ENCODE measurements at places on chromosomes 13 and 19. TPM values are rescaled to one million over a fixed set of nuclear protein-coding genes. Genes with fewer than 3 reads are reported as not detected.

Gene FAM83E
- 1.1 TPM for polyA plus RNA-seq

GRCh38 chr13:94433055-94433961 lies 46.2 kb downstream of the DCT start:
- no peak for DNase-seq

DNA sequence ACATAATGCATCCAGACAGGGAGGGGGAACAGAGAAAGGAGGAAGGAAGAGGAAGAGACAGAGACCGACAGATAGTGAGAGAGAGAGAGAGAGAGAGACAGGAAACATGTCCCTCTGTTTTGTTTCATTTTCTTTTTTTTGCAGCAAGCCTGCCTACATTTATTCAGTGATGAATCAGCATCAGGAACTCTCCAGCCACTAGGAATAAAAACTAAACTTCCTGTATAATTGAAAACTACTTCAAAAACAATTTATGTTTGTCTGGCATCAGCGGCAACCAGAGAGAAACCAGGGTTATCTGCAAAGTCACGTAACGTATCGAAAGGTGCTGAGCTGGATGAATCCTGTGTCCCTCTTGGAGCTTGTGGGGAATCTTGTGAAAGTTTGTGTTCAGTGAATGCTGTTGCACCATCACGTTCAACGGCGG lies 148.6 kb upstream of the SOX21 start:
- no peak for DNase-seq

Gene FIZ1
- polyA plus RNA-seq: 11.1 TPM

Gene CLEC4M
- not detected for polyA plus RNA-seq

- DNase-seq: no peak
Measured at GRCh38 chr19:16002406-16003384, 53.9 kb downstream of the OR10H4 start.

Gene PNMA8A
- 16.3 TPM for polyA plus RNA-seq

Gene ANGPTL8
- 21.4 TPM for polyA plus RNA-seq

DNA sequence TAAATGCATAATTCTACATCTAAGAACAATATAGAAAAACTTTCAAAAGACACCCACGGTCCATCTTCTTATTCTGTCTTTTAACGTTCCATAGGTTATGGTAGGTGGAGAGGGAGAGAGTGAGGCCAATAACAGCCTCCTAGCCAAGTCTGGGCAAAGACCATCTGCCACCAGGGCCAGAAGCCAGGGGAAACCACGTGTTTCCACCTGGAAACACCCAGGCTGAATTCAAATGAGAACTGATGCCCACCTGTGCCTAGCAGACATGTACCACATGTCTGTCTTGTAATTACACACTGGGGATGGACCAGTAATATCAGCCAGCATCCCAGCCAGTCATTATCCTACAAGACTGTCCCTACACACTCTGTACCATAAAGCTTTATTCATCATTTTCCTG lies 1573.1 kb downstream of the EFNB2 start:
- no peak for DNase-seq

GRCh38 chr13:43374621-43375020 lies 351.2 kb downstream of the DNAJC15 start:
- DNase-seq: no peak

GRCh38 chr19:17254636-17255035 lies 8.9 kb upstream of the NR2F6 start:
- no peak for DNase-seq

GRCh38 chr13:105665284-105665683 lies 870.2 kb downstream of the EFNB2 start:
- DNase-seq: no peak

GRCh38 chr13:51152701-51153100 lies 41.6 kb upstream of the C13orf42 start:
- DNase-seq: no peak

- no peak for DNase-seq
Measured at GRCh38 chr13:65803530-65804392, 1426.4 kb downstream of the PCDH9 start.

DNA sequence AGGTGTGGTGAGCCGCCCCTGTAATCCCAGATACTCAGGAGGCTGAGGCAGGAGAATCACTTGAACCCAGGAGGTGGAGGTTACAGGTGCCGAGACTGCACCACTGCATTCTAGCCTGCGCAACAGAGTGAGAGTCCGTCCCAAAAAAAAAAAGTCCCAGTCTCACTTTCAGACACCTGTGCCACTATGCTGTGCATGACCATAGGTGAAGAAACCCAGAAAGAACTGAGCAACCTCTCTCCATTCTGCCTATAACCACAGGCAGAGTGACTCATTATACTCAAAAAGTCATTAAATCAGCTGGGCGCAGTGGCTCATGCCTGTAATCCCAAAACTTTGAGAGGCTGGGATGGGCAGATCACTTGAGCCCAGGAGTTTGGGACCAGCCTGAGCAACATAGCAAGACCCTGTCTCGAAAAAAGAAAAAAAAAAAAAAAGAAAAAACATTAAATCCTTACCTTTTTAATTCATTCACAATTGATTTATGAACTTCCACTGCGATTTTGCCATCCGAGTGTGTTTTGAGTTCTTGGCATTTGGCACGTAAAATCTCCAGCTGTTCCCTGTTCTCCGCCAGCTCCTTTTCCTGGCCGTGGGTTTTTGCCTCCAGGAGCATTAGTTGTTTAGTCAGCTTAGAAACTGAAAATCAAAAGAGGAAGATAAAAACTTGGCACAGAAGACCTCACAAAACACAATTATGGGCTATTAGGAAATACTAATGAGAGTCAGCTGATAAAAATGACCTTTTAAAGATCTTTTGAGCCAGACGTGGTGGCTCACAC lies 45.5 kb upstream of the SLC7A9 start:
- no peak for DNase-seq

Gene ALKBH7
- 77.4 TPM for polyA plus RNA-seq

Gene SIPA1L3
- polyA plus RNA-seq: 6.2 TPM

Gene KCNRG
- polyA plus RNA-seq: 0.68 TPM

Gene SBSN
- 0.15 TPM for polyA plus RNA-seq

Gene PTPRH
- 1.6 TPM for polyA plus RNA-seq

GRCh38 chr13:35992964-35993363 lies 138.2 kb downstream of the DCLK1 start:
- no peak for DNase-seq

GRCh38 chr19:45558399-45558878 lies 26.2 kb downstream of the OPA3 start:
- DNase-seq: no peak

DNA sequence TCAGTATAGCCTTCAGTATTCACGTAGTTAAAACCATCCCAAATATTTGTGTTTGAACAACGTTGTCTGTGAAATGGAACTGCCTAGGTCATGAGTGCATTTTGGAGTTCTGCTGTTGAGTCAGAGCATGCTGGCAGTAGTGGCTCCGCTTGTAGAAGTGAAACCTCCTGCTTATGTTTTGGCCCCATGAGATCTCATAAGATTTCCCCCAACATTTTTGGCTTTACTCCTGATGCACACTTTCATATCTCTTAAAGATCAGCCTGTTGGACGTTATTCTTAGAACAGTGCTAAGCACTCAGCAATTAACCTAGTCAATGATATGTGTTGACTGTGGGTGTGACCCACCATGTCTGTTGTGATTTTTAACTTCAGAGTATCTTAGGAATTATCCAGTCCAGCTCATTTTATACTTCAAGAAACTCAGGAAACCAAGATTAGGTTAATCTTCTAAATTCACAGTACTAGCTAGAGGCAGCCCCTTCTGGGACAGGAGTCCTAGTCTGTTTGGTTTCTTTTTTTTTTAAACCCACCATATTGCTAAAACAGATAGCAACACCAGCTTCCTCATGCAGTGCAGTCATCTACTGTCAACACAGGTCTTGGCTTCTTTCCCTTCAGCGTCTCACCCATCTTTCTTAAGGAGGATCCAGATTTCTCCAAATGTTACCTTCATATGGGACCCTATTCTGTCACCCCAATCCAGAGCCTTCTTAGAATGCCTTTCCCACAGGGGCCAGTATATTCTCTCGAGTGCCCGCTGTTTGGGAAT lies 26.2 kb downstream of the RAP2A start:
- DNase-seq: no peak

DNA sequence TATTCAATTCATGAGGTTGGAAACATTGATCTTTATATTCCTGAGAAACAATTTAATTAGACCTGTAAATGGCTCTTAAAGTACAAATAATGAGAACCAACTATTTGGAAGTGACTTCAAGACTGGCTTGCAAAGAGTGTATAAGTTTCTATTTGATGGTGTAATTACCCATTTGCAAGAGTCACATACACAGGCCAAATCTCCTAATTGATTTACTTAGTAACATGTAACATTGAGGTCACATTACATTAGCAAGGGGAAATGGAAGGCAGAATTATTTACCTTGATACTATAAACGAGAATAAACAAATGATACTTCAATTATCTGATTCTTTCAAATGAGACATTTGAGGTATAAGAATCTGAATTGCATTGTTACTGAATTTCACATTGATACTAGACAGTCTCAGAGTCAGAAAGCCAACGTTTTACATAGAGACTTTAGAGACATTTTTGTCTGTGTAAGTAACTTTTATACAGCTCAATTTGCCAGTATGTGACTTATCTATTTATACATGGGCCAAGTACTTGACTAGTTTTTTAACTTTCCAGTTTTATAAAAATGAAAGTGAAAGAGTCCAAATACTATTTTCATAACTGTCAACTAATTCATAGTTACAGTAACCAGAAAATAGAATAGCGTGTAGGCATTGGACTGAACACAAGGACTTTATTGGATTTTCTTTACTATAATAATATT lies 95.6 kb upstream of the RFC3 start:
- DNase-seq: no peak

Gene ICAM5
- polyA plus RNA-seq: 1.8 TPM

Gene CATSPERD
- polyA plus RNA-seq: not detected

Gene CYP4F11
- polyA plus RNA-seq: 0.67 TPM

DNA sequence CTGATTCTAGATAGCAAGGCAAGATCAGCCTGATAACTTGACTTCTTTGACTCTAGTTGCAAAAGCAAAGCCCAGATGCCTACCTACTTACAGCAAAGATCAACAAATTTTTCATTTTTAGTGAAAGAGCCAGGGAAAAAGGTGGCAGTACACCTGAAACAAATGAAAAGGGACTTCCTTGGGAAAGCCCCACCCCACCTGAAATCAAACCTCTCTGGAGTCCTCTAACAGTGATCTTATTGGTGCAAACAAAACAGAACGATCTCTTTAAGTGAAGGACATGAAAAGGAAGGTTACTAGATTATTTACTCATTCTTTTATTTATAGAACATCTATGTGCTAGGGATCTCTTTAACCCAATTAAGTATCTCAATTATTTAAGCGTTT lies 507 bp upstream of the LCP1 start:
- no peak for DNase-seq

DNA sequence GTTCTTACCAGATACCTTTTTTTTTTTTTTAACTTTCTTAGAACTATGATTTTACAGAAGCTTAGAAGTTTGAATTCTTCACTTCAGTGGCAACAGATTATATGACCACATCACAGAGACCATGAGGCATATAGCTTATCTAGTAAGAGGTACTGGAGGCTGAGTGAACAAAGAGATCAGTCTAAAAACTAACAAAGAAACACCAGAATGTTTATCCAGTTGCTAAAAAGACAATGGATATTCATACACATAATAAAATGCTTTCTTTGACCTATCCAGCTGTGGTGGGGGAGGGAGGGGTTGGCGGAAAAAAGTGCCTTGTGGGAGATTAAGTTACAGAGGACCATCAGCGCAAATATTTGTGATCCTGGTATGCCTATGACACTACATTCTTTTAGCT lies 34.7 kb upstream of the SLITRK6 start:
- no peak for DNase-seq

GRCh38 chr13:111076155-111077013 lies 38.7 kb upstream of the ARHGEF7 start:
- no peak for DNase-seq

- no peak for DNase-seq
Measured at GRCh38 chr13:32446773-32447465, 19.0 kb upstream of the N4BP2L1 start.

- no peak for DNase-seq
Measured at GRCh38 chr19:22620401-22620800, 13.7 kb upstream of the ZNF492 start.

Gene KIR3DL2
- polyA plus RNA-seq: 0.18 TPM

DNA sequence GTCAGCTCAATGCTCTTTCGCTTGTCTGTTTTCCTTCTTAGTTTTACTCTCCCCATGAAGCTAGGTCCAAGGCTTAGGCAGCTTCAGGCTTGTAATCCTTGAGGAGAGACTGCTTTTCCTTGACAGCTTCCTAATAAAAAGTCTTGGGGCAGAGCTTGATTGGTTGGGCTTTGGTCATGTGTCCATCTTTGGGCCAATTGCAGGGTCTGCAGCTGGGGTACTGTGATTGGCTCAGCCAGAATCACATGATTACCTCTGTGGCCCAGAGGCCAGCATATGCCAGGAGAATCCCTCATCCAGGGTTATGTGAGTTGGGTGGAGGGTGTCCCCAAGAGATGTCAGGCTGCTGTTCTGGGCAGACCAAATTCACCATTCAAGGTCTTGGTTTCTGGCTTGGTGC lies 8.1 kb downstream of the KLK1 start:
- no peak for DNase-seq

GRCh38 chr19:821231-821824 lies 427 bp downstream of the PLPPR3 start:
- no peak for DNase-seq

DNA sequence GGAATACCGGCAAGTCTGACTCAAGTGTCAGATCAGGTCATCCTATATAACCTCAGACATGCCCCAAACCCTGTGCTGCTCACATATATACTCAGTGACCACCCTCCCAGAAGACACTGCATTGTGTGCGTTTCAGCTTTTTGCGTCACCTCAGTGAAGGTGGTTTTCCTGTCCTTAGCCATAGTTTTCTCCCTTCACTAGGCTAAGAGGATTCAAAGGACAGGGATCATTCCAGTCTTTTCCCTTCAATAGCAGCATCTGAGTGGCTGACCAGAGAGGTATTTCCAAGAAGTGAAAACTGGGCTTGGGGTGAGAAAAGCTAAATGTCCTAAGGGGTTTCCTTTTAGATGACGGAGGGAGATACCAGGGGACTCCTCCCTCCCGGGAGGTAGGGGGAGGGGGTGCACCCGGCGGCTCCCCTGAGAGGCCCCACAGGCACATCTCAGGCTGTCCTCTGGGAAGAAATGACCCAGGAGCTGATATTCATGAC lies 12.7 kb upstream of the OR10H1 start:
- DNase-seq: no peak

DNA sequence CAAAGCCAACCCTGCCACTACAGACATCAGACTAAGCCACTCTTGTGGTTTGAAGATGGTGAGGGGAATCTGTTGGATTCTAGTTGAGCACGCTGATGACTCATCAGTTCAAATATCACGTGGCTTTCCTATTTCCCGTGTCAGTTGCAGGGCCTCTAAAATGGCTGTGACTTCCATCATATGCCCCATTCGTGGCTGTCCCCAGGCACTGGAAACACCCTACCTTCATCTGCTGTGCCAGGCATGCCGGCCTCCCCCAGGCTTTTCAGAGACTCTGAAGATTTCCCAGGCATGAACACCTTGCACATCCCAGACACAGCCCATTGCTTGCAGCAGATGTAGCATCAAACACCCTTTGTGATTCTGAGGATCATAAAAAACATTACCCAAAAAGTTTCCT lies 659.9 kb downstream of the UQCRFS1 start:
- DNase-seq: no peak

GRCh38 chr13:73428706-73429105 lies 369.9 kb downstream of the KLF5 start:
- no peak for DNase-seq

Gene ZNF554
- polyA plus RNA-seq: 2.5 TPM

Data from urinary bladder (tissue), 4 donors.